ENCODE measurements at places on chromosomes 7 and 10.

DNA sequence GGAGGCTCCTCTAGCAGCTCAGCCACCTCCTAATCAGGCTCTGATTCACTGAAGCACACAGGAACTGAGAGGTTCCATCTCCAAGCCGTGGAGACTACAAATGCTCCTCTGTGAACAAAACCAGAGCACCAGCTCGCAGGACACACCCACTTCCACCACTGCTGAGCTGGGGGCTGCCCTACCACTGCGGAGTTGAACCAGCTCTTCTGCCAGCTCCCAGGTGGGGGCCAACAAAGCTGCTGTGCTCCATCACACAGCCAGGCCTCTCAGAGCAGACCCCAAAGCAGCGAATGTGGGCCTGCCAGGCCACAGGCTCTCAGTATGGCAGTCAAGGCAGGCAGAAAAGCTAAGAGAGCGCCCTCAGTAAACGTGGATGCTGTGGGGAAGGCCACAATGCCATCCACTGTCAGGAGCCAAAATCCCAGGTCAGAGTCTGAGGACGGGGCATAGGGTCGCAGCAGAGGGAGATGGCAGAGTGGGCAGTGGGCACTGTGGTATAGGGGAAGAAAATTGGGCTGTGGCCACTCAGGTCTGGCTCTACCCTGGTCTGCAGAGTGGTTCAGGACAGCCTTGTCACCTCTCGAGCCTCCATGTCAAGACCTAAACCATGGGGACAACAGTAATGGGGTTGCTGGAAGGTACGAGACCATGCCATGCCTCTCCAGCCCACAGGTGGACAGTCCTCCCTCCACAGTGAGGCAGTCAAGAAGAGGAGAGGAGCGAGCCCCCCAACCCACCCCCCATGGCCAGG is 82.1 kb downstream of the GRID1 start:
- DNase-seq = no peak

DNA sequence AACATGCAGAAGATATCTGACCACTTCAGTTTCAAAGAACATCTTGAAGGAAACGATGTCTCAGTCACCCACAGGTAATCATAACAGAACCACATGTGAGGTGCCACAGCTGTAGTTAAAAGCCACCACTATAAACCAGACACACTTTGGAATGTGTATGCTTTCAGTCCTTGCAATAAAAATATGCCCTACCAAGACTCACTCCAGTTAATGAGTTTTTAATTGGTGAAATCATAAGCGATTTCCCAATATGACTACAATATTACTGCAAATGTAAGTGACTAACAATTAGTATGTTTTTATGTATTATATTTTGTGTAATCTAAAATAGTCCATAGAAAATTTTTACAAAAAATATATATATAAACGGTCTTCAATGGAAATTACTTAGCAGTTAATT is 428.2 kb downstream of the PARD3 start:
- no peak for DNase-seq

- no peak for DNase-seq
These were observed 19.6 kb upstream of the UCMA start for GRCh38 chr10:13253726-13254125.

DNA sequence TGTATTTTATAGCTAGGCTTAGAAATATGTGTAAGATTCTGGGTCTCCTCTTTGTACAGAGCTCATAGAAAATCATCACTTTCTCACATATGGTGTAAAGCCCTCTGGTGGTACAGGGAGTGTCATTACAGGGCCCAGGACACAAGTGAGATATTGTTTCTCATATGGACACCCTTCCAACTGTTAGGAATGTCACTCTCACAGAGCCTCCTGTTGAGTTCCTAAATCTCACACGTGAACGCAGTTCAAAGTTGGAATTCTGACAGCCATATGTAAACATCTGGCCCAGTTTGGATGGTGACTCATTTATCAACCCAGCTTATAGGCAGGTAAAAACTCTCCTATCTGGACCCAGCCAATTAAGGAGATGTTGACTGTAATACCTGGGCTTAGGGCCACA is 35.4 kb upstream of the ZNF107 start:
- no peak for DNase-seq

DNA sequence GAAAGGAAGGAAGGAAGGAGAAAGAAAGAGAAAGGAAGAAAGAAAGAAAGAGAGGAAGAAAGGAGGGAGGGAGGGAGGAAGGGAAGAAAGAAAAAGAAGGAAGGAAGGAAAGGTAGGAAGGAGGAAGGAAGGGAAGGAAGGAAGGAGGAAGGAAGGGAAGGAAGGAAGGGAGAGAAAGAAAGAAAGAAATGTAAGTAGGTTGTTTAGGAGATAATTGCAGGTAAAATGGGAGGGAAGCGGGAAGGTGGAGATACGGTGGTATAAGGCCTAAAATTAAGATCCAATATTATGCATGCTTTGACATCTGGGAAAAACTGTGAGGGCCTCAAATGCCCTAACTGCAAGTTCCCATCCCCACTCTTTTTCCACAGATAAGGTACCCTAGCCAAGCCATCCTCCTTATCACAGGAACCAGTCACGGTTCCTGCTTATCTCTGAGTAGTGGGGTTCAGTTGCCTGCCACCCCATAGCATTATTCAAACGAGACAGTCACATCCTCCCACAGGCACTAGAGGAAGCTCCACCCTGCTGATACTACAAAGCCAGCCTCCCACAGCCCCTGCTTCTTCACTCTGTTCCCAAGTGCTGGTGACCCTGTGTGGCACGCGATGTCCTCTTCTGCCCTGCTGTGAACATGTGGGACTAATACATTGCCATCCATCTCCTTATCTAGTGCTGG is 28.7 kb downstream of the ST8SIA6 start:
- no peak for DNase-seq

GRCh38 chr7:12434012-12434642 is 30.5 kb upstream of the VWDE start:
- DNase-seq = no peak

DNA sequence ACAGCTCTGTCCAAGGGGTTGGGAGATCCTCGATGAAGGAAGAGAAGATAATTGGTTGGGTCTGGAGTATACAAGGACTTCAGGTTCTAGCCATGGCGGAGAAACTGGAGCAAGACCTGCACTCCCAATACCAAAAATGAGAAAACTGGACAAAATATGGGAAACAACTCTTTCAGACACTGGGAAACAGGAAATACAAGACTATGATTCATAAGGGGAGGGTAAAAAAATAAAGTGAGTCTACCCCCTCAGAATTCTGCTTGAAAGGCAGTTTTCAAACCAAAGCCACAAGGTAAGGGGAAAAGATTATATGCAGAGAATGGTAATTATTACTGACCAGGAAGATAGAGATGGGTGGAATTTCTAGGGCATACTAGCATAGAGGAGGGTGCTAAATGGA is 10.2 kb upstream of the SEC61G start:
- no peak for DNase-seq

DNA sequence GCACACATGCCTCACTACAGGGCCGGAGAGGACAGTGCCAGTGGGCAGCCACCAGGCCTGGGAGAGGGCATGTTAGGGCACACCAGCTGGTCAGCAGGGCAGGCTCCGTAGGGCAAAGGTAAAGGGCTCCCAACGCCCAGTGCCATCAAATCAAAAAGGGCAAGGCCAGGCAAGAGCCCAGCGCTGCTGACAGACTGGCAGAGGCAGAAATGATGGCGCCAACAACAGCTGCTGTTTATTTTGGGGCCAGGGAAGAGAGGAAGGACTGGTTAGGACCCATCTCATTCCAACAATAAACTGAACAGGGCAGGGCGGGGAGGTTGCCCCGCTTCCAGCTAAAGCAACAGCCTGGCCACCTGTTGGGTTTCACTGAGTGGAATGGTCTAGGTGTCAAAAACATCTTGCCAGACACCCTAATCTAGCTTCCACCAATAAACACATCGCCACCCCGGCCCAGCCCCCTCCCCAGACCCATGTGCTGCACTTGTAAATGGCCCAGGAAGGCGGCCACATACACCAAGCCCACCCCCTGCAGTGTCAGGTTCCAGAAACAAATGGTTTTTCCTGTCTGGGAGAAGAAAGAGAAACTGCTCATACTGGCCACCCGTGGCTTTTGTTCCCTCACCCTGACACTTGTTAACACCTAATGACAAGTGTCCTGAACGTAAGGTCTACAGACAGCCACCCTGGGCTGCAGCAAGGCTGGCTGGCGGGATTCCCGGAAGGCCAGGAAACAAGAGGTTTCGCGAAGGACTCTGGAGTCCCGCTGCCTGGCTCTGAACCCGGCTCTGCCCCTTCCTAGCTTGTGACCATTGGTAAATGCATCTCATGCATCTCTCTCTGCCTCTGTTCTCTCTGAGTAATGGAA is 15.3 kb downstream of the SH3PXD2A start:
- no peak for DNase-seq

DNA sequence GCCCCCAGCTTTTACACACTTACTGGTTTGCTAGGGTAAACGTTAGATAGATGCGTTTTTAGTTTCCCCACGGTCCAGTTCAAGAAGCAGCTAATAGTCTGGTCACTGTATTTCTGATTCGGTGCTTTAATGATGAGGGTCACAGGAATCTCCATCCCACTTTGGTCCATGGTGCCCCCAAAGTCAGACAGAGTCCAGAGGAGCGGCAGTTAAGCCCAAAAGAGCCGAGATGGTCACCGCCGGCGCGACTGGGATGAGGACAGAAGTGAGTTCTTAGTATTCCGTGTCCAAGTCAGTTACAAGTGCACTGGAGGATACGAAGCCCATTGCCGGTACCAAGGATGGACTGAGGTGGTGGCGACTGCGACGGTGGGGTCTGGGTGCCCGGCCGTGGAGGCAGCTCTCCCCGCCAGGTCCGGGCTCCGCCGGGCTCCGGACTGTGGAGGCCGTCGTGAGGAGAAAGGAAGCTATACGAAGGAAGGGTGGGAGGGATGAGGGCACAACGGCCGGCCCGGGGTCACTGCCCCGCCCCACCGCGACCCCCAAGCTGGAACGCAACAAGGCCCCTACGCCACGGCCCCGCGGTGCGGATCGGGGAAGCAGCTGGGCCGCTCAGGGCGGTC is 663 bp downstream of the HERPUD2 start:
- no peak for DNase-seq

DNA sequence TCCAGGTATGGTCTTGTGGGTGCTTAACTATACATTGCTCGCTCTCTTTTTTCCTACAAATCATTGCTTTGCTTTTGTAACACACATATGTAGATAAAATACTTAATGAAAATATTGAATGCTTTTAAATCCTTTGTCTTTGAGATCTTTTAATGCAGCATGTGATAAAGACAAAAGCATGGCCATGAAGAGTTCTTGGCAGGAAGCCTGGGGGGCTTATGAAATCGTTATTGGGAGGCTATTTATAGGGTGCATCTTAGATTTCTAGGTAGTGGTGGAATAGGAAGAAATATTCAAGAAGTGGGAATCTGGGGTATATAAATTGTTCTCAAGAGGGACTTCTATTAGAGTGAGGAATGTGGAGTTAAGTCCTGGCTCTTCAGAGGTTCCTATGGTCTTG is 21.9 kb downstream of the UBE2D1 start:
- no peak for DNase-seq

DNA sequence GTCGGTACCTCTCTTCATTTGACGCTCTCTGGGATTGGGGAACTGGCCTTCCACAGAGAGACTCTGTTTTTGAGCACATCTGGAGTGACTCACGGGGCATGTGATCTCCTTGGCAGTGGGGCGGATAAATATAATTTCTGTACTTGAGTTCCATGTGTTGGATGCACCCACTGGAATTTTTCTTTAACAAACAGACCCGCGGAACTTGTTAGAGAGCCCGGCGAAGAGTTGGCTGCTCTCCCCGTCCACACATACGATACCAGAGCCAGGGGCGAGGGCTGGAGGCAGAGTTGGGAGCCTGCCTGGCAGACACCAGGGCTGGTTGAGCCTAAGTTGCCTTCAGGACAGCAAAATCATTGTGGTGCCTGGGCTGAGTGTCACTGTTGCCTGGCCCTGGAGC is at the start of gene FAM180A:
TSS of gene FAM180A (minus strand) at position 44 of the 400 bp plus-strand sequence. CDS start 233 bp downstream, outside the sequence.
- DNase-seq = no peak

DNA sequence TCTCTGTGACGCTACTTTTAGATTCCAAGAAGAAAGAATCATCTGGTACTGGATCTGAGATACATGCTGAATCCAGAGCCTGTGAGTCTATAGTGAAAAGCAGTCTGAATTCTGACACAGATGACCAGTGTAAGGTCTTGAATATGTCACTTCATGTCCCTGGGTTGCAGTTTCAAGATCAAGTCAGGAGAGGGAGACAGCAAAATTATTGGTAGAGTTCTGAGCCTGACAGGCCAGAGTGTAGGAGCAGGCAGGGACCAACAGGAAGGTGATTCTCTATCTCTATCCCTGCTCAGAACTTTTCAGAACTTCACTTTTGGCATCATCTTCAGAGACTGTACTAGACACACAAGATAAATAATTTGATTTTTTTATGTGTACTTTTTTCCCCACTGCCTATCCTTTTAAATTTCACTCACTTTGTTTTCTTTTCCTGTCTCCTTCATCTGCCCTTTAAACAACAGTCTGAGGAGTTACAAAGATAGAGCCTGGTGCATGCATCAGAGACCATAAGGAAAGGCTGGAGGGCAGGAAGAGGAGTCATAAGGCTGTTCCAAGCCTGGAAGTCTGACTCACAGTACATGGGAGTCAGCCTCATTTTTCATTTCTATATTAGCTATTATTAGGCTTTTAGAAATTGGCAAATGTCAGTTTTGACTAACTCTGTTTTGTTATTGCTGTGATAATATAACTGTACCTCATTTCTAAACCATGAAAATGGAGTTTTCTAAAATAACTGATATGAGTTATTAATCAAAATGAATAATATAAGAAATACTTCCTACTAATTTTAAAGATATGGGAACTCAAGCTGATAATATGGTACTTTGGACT is 120.2 kb upstream of the TMEM229A start:
- DNase-seq = no peak

DNA sequence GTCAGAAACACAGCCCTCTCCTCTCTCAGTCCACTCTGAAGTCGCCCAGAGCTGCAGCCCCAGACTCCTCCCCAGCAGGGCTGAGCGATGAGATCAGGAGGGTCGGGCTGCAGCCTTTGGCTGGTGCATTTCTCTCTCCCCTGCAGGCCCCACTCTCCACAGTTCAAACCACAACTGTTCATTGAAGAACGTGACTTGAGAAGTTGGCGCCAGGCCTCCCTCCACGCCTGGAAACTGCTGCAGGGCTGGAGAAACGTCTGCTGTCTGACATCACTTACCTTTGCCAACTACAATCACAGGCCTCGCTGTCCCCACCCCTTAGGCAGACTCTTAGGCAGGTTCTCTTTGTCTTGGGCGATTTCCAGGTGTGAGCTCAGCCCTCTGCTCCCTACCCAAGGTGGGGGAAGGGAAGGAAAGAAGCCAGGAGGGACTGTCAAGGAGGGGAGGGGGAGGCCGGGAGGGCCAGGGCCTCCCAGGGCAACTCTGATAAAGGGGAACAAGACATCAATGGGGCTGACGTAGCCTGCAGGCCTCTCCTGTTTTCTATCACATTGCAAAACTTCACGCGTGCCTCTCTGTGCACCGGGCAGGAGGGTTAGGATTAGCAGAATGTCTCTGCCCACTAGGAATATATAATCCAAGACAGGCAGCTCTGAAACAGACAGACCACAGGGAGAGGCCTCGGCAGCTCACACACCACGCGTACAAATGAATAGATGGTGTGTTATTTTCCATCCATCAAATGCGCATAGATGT is 32.7 kb downstream of the CALML5 start:
- DNase-seq = no peak

DNA sequence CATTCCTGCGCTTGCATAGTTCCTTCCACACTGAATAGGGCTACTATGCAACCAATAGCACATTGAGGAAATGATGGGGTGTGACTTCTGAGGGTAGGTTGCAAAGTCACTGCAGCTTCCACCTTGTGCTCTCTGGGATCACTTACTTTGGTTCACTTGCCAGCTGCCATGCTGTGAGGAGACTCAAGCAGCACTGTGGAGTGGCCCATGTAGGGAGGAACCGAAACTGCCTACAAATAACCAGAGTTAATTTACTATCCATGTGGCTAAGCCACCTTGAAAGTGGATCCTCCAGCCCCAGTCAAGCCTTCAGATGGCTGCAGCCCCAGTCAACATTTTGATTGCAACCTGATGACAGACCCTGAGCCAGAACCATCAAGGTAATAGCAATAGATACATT is 64.3 kb downstream of the FAM204A start:
- DNase-seq = no peak
